ENCODE measurements at places on chromosomes 12 and 14.
A peak's percentile ranks its signal among the peaks of the same experiment; 100 is the strongest.

- DNase-seq: no peak
Observed at GRCh38 chr12:85440271-85440670, 160.3 kb downstream of the ALX1 start.

DNA sequence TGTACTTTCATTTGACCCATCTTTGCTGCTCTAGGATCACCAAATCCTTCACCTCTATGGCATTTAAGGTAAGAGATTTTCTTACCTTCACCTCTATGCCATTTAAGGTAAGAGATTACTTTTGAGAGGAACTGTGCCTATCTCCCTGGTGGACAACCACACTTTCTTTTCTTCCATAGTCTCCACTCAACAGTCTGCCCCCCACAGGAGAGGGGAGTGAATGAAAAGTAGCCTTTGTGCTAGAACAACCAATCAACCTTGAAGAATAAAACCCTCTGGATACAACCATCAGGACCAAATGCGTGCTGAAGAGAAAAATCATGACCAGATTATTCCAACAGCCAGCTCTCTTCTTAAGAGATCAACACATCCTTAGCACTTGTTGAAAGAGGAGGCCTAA lies 258.6 kb upstream of the TMPO start:
- no peak for DNase-seq

DNA sequence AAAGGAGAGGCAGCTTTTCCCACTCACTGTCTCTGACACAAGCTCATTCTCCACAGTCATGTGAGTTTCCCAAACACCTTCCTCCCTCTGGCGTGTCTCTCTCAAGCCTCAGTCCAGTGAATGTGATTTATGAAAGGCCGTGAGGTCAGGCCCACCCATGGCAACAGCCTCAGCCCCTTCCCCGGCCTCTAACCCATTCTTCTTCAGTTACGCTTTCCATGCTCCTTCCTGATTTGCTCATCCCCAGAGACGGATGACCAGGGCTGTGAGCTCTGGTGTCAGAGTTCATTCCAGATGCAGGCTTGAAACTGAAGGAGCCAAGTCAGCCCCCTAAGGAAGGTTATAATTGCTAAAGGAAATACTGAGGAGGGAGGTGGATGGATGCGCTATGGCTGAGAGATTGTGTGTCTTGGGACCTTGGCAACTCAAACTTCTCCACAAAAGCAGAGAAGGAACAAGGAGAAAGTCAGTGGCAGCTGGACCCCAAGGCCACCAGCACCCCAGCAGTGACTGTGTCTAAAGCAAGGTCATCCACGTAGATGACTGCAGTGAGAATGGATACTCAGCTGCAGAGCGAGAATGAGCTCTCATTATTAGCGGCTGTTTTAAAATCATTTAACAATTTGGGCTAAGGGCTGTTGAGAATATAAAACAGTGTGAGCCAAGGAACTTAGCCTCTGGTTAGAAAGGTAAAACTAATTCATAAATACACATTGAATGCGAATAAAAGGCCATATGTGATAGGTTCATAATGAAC lies 84.1 kb downstream of the FBXL14 start:
- no peak for DNase-seq

GRCh38 chr14:24329736-24330135 lies 5.1 kb downstream of the ADCY4 start:
- DNase-seq: no peak

GRCh38 chr14:23056956-23057756 lies at the start of gene CDH24:
CDH24 (minus strand) TSS chr14:23057520; CDS start chr14:23055733, 1,787 bp downstream.
- peak; percentile 68 for DNase-seq

- DNase-seq: no peak
Observed at GRCh38 chr12:85569261-85569660, 266.9 kb downstream of the RASSF9 start.

DNA sequence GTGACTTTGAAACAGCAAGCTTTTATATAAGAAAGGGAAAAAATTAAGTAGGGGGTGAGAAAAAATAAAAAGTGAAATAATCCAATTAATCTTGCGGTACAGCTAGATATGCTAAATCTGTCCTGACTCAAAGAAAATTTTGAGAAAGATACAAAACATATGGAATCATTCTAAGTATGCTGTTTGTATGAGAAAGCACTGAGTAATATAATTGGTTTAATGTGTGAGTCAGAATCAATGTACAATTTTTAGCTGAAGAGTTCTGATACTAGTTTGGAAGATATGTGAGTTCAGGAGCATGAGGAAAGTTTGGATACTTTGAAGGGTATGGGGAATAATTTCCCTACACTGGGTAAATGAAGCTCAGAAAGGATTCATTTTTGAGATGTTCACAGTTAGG lies 190.9 kb upstream of the RASSF8 start:
- DNase-seq: peak; percentile 57

DNA sequence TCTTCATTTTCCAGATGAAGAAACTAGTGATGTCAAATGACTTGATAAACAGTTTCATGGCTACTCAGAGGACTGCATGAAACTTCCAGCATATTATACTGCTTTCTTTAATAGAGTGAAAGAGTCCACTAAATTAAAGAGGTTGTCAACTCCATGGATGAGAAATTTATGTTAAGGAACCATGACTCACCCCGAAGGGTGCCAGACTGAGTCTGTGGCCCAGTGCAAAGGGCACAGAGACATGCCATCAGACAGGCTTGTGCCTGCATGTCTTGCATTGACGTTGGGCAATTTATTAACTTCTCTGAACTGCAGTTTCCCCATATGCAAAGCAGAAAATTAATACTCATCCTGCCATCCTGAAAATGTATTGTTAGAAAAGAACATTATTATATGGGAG lies 382.4 kb downstream of the APAF1 start:
- no peak for DNase-seq

DNA sequence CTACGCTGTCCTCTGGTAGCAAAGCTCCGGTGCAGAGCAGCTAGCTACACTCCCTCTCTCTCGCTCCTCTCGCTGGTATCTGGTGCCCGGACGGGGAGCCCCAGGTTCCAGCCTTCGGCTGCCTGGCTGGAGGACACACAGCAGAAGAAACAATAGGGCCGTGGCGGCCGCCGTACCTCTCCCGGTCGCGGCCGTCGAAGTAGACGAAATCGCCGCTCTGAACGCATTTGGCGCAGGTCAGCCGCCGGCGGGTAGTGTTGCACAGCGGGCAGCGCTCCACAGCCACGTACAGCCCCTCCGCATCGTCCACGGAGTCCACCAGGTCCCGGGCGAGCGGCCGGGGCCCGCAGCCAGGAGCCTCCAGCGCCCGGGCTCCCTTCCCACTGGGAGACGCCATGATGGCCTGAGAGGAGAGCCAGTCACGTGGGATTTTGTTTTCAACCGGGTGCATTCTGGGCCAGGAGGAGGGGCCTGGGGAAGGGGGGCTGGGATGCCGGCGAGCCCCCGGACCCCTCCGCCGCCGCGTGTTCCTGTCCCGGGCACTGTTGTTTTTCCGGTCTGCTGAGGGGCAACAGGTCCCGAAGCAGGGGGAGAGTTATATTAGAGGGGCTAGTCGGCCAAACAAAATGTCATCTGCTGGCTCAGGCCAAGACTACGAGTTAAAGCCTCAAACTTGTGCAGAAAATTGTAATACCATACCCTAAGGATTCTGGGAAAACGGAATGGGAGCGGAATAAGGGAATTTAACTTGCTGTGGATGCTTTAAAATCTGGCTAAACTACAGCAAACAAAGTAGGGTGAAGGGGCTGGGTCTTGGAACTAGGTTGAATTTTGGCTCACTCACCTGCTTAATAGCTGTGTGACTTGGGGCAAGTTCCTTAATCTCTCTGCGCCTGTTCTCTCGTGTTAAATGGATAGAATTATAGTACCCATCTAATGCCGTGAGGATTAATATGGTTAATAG lies at the start of gene ATG14:
TSS of gene ATG14 (minus strand) at position 405 of the 964 bp plus-strand sequence. CDS start at position 397, 8 bp downstream.
- peak; percentile 76 for DNase-seq

DNA sequence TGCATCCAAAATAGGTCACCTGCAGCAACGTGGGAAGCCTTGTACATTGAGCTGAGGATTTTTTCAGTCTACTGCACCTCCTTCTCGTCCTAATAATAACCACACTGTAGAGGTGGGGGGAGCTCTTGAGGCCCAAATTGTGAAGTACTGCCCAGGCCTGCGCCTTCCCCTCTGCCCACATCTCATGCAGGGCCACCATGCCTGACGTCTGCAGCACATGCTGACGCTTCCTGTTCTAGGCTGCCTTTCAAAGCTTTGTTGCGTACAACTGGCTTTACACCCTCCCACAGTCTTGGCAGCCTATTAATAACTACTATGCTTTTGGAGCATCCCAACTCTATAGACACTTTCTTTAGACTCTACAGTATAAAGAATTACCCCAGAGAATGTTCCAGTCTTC lies 26.5 kb upstream of the TTC7B start:
- no peak for DNase-seq

DNA sequence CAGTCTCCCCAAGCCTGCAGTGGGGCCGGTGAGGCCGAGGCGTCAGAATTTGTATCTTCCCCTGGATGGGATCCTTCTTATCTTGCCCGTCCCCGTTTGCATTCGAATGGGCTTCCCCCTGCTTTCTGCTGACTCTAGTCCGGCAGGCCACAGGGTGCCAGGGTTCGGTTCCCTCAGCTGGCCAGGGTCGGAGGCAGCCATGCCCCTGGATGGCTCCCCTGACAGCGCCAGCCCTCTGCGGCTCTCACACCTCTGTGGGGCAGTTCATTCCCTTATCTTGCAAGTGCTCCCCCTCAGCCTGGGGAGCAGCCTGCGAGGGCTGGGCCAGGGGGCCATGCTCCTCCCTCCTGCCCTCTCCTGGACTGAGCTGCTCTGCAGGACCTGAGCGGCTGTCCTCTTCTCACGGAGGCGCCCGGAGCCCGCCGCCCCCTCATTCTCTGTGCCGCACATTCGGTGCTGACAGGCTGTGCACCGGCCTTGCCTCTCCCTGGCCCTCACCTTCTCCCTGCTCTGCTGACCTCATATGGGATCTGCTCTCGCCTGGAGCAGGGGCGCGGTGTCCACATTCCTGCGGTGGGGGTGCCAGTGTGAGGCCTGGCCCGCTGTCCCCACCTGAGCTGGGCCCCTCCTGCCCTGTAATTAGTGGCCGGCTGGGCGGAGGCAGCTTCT lies 32.8 kb downstream of the KIF26A start:
- DNase-seq: no peak

- DNase-seq: no peak
Observed at GRCh38 chr12:66799551-66799950, 120.7 kb upstream of the GRIP1 start.

DNA sequence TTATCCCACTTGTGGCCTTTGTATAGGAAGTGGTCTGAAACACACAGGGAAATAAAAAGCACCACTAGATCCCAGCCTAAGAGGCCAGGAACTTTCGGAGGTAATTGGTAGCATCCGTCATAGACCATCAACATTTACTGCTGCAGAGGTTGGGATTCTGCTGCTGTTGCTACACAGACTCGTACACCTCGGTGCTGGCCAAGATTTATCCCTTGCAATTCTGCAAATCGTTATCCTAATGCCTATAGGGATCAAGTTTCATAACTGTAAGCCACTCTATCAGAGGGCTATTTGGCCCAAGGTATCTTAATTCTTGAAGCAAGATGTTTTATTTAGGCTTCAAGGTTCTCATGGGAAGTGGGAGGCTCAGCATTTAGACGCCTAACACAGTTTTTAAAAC lies 913.6 kb downstream of the GALC start:
- no peak for DNase-seq

All from fibroblast of gingiva (primary cell).